Stimulated activated naive CD8-positive, alpha-beta T cell treated with anti-CD3 and anti-CD28 coated beads, Interleukin-15, amount 100 ng/mL, for 72 hours (primary cell): ENCODE measurements at places on chromosomes 13 and 19.
A peak's percentile ranks its signal among the peaks of the same experiment; 100 is the strongest.

GRCh38 chr19:46913852-46914430 lies 53.1 kb downstream of the ARHGAP35 start:
- DNase-seq, result no peak

DNA sequence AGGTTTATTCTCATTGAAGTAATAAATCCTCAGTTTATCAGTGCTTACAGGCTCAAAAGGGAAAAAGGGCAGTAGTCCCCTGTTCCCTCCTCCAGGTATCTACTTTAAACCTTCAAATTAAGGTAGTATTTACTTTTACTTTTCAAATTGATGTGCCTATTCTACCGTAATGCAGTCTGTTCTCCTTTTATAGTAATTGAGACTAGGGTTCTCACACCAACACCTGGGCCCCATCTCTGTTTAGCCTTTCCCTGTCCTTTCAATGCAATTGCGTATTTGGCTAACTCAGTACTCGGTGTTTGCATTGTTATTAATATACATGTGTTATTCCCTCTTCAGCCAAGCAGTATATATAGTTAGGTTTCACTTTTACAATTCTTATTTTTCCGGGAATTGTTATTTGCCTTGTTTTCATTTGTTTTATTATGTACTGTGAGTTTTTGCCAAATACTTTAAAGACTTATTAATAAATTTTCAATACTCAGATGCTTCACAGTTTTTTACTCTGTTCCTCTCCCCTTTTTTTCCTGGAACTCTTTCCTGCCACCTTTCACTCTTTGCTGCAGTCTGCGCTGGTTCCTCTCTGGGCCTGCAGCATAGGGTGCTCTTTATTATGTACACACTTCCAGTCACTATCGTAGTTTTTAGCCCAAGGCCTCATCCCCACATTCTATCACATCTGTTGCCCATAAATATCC lies 30.3 kb downstream of the USPL1 start:
- no peak for DNase-seq

GRCh38 chr19:34475026-34475974 lies 6.3 kb upstream of the WTIP start:
- no peak for DNase-seq

- DNase-seq, result no peak
Observed at GRCh38 chr19:16113727-16114126, 2.0 kb downstream of the RAB8A start.

DNA sequence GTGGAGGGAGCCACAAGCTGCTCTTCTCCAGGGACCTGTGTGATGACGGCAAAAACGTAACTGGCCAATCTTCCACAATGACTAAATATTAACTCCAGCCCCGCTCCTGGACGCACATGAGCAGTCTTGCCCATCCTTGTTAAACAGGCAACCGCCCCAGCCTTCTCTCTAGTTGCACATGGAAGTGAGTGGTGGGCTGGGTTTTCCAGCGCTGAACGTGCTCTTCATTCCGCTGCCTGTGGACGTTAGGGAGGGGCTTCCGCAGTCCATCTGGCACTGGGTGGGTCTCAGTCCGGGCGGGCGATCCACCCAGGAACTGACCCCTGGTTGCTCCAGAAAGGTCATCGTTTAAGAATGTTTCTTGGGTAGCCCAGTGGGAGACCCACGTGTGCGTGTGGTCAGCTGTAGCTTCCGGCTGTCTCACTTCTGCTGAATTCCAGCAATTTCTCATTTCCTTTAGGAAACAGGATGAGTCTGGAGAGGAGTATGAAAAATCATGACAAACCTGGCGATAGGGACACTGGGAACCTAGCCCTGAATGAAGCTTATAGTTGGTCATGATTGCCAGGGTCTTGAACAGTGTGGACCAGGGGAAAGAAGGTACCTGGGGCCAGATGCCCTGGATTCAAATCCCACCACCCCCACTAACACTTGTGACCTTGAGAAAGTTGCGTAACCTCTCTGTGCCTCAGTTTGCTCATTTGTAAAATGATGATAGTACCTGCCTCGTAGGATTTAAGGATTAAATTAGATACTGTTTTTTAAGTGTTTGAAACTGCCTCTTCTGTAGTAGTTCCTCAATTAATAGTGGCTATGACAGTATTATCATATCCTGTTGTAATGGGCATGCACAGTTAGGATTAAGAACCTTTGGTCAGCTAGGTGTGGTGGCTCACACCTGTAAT lies 92.6 kb downstream of the SIPA1L3 start:
- no peak for DNase-seq

- peak; percentile 44 for DNase-seq
Observed at GRCh38 chr13:26872525-26873385, 112.2 kb upstream of the GPR12 start.

GRCh38 chr19:1921825-1922224 lies 16.6 kb downstream of the ADAT3 start:
- DNase-seq, result no peak

GRCh38 chr19:11942008-11942842 lies 17.3 kb downstream of the ZNF700 start:
- no peak for DNase-seq

GRCh38 chr19:48415395-48415794 lies 21.9 kb downstream of the GRIN2D start:
- peak; percentile 67 for DNase-seq

DNA sequence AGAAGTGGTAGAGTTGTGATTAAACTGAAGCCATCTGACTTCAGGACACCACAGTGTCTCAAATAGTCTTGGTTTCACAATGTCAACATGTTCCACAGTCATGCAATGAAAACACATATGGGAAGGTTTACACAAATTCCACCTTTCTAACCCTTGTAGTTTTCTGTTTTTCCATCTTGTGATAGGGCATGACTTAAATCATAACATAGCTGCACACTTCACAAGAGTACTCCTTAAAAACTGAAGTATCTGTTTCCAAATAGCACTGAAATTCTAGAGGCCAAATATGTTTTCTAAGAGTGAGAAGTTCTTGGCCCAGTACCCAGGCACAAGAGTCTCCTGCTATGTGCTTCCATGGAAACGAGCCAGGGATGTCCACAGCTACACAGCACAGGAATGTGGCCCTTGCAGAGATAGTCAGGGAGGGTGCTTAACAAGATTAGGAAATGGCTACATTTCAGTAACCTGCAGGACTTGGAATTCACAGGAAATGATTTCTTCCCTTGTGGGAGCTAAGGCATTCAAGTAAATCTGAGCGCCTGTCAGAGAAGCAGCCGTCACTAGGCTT lies 269.1 kb downstream of the NDFIP2 start:
- no peak for DNase-seq

- DNase-seq, result no peak
Observed at GRCh38 chr19:38726761-38727301, 17.4 kb downstream of the CAPN12 start.

- DNase-seq, result no peak
Observed at GRCh38 chr19:55300886-55301458, 17.2 kb downstream of the BRSK1 start.
